ENCODE measurements at places on chromosomes 1 and 21.

DNA sequence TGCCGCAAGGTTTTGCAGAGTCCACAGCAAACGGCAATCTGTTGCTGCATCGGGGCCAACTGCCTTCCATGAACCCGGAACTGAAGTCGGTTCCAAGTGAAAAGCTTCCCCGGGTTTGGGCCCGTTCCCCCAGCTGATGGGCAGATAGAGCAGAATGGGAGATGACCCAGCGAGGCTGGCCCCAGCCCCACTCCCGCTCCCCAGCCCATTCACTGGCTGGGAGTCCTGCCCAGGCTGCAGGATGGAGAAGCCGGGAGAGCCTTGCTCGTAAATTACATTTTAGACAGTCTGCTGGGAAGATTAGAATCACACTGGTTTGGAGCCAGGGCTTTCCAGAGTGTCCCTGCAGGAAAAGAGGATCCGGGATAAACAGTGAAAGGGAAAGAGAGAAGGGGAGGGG, 31.6 kb upstream of the PAX7 start:
- DNase-seq = no peak

DNA sequence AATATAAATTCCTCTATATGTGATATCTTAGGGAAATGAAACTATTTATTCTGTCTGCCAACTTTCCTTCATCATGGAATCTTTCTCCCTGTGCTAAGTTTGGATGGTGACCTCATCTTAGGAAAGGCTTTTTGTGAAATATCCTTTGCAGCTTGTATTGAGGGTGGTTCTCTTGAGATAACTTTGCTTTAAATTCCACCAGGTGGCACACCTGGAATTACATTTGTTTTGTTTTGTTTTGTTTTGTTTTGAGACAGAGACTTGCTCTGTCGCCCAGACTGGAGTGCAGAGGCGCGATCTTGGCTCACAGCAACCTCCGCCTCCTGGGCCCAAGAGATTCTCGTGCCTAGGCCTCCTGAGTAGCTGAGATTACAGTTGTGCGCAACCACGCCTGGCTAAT, 7.6 kb upstream of the CD1A start:
- DNase-seq = no peak

- peak; percentile 71 for DNase-seq
Observed at GRCh38 chr1:179586107-179586823, 5.4 kb upstream of the TDRD5 start.

- DNase-seq = no peak
Observed at GRCh38 chr1:51551081-51551480, 32.0 kb upstream of the EPS15 start.

- no peak for DNase-seq
Observed at GRCh38 chr1:159965263-159965662, 11.2 kb upstream of the SLAMF9 start.
